T follicular helper cell (primary cell): ENCODE measurements at places on chromosomes 1 and 21.

DNA sequence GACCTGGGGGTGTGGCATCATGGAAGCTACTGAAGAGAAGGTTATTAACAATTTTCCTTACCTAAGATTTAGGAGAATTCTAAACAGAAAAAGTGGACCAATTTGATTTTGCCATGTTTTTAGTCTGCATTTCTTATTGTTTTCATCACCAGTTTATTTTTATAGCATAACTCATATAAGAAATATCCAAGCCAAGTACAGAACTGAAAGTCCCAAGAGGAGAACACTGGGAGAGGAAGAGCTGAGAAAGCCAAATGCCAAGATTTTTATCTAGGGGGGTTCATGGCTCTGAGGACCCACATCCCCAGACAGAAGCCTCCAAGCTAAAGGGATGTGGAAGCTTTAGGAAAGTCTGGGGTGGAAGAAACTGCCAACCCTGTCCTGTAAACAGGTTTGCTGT, 109.4 kb upstream of the DUSP10 start:
- DNase-seq: no peak

GRCh38 chr1:205954819-205955404, 11.7 kb upstream of the SLC26A9 start:
- no peak for DNase-seq

- no peak for DNase-seq
These were observed 13.0 kb downstream of the NES start for GRCh38 chr1:156664046-156664766.

GRCh38 chr1:233629305-233629935, 15.5 kb downstream of the KCNK1 start:
- no peak for DNase-seq

DNA sequence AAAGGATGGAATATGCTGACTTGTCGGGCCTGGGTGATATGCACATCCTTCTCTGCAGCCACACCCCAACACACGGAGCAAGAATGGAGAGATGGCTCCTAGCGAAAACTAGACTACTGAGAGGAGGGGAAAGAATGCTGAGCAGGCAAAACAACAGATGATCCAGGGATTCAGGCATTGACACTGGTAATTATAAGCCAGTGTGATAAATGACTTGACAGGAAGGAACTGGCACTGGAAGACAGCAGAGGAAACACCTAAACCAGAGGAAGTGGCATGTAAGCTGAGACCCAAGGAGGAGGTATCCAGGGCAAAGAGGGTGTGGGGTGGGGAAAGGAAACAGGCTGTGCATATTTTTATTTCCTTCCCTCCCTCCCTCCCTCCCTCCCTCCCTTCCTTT, 31.7 kb upstream of the KHDRBS1 start:
- DNase-seq: peak; percentile 1

DNA sequence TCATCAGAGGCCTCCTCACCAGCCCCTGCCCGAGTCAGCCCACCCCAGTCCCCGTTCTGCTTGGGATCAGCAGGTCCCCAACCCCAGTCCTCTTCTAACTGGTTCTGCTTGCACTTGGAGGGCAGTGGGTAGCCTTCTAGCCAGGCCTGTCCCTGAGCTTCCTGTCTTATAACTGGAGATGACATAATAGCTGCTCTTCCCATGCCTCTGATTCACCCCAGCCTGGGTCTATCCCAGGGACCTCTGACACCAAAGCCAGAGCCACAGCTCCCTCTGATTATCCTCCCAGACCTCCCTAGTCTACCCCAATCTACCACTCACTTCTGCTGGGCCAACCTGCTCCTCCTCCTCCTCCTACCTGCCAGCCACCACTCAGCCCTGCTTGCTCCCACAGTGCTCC, 31.4 kb downstream of the IQGAP3 start:
- DNase-seq: no peak

DNA sequence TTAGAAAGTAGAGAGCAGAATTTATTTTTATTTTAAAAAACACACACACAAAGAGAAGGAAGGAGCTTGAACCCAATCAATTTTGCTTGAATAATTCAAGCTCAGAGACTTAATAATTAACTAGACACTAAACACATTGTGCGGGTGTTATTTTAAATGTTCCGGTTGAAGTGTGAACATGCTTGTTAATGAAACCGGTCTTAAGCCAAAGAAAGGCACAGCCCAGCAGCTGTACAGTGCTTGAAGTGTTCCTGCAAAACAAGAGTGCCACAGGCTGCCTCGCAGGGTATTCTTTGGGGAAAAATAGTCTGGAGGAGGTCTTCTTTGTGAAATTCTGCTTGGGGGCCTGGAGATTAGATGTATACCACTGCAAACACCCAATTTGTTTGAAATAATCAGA, 2.2 kb upstream of the CDC42BPA start:
- DNase-seq: no peak

GRCh38 chr1:102858695-102859094, 249.6 kb downstream of the COL11A1 start:
- DNase-seq: no peak

DNA sequence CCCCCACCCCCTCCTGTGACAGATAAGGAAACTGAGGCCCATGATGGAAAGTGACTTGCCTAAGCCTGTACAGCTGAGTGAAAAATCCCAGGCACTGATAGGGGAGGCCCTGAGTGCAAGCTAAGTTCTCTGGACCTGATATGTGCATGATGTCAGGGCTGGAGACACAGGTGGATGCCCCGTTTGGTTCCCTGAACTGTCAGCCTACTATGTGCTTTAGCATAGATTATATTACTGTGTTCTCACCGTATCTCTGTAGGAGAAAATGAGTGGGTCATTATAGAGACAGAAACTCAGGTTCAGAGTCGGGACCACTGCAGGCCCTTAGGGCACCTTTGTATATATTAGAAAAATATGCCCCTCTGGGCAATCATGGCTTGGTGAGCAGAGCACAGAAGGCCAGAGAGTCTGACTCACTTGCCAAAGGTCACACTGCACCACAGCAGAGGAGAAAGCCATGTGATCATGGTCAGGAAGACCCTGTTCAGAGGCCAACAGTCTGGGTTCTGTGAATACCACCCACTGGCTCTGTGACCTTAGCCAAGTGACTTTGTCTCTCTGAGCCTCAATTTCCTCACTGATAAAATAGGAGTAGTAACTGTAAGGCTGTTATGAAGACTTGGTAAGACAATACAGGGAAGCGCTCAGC, 145.8 kb upstream of the WNT4 start:
- DNase-seq: no peak

DNA sequence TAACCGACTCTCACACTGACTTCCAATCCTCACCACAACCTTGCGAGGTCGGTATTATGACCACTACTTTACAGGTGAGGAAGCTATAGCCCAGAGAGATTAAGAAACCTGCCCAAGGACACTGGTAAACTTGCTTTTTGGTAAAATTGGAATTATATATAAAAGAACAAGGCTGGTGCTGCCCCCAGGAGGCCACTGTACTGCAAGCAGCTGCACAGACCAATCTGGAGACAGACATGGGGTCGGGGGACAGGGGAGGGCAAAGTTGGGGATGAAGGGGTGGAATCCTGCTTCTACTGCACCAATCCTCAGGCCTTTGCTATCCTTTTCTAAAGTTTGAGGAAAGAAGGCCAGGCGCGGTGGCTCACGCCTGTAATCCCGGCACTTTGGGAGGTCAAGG, 280.8 kb downstream of the SPATA17 start:
- no peak for DNase-seq

GRCh38 chr21:33007747-33008146, 18.0 kb upstream of the OLIG2 start:
- no peak for DNase-seq

DNA sequence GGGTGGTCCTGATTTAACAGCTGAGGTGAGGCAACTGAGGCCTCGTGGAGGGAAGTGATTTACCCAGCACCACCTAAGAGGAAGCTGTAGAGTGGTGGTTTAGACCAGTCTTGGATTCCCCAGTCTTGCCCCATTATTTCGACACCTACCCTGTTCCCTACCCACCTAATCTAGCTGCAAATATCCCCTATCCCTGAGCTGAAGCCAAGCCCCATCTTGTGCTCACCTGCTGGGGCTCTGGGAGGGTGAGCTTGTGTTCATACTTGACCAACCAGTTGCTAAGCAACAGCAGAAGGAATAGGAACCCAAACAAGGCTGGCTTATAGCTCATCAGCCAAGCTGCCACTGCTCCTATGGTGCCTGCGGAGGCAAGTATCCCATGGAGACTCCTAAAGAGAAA, 2.0 kb downstream of the TEX46 start:
- no peak for DNase-seq

DNA sequence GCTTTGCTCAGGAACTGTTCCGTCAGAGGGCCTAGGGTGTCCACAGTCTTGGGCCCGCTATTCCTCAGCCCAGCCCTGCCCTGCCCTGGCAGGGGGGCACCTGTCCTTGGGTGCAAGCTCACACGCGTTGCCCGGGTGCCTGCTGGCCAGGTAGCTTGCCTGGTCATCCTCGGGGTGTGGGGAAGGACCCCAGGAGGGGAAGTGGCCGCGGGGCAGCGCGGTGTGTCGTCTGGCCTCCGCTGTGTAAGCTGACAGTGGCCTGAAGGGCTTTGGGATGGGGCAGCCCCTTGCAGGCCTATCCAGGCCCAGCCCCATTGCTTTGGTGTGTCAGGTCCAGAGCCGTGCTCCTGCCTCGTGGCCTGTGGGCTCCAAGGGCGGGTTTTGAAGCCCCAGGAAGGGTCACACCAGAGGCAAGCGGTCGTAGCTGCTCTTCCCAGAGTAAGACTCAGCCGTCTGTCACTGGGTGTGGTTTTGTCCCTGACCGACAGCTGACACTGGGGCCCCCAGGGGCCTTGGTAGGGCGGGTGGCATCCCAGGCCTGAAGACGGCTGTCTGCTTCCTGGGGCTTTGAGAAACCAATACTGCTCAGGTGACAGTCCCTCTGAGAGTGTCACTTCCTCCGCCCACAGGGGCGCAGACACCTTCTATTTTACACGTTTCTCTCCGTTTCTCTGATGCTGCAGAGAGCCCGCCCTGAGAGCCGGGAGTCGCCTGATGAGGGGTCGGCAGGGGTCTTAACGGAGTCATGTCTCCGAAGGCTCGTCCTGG, 72.1 kb downstream of the SKI start:
- peak; percentile 68 for DNase-seq

DNA sequence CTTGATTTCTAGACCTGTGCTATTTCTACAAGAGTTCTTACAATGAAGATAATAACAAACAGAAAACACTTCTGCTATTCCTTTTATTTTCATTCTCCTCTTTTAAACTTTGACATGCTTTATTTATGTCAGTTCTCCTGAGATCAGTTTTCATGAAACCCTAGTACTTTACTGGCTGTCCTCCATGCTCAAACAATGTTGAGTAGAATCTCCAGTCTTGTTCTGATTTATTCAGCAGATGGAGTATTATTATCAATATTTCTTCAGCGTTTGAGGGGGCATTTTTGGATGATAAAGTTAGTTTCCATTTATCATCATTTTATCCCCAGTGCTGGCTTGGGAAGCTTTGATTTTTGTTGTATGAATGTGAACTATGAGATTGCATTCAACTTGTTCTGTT, 85.9 kb upstream of the WARS2 start:
- no peak for DNase-seq
